Fibroblast of lung (primary cell): ENCODE measurements at places on chromosomes 4 and X. TPM values are rescaled to one million over a fixed set of nuclear protein-coding genes. Genes with fewer than 3 reads are reported as not detected.

Gene TEX13B
- not detected in 2 replicates for total RNA-seq

Gene PPARGC1A
- 4.4 and 6.9 TPM in 2 replicates for total RNA-seq

Gene RPA4
- 0.77 and 1.2 TPM in 2 replicates for total RNA-seq

Gene HTT
- total RNA-seq, result 41.8 and 52.9 TPM in 2 replicates

Gene NALF2
- total RNA-seq, result not detected in 2 replicates

Gene NSG1
- under 0.01 and 0.17 TPM in 2 replicates for total RNA-seq

Gene PDLIM3
- 20.8 and 50.3 TPM in 2 replicates for total RNA-seq

Gene DCX
- total RNA-seq, result not detected in 2 replicates

Gene APELA
- not detected in 2 replicates for total RNA-seq

Gene ADH1B
- 364 and 844 TPM in 2 replicates for total RNA-seq

Gene HSFX4
- not detected in 2 replicates for total RNA-seq
